Activated naive CD8-positive, alpha-beta T cell treated with anti-CD3 and anti-CD28 coated beads, Interleukin-2, amount 50 U/mL, for 16 hours (primary cell): ENCODE measurements at places on chromosomes 6 and 20.
A peak's percentile ranks its signal among the peaks of the same experiment; 100 is the strongest.

- no peak for DNase-seq
Observed at GRCh38 chr20:62961310-62961783, 8.8 kb downstream of the SLC17A9 start.

DNA sequence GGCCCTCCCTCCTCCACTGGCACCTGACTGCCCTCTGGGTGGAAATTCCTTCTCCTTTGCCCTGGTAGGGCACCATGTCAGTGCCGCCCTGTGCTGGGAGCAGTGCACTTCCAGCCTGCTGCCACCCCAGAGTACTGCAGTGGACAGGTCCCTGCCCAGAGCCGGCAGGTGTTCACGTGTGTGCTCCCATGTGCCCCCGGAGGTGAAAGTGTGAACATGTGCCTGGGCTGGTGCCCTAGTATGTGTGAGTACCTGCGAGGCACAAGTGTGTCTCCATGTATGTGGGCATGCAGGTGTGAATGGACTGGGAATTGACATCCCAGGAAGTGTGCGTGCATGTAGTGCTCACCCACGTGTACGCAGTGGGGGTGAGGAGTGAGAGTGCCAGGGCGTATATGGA, 29.4 kb downstream of the SDCBP2 start:
- no peak for DNase-seq

DNA sequence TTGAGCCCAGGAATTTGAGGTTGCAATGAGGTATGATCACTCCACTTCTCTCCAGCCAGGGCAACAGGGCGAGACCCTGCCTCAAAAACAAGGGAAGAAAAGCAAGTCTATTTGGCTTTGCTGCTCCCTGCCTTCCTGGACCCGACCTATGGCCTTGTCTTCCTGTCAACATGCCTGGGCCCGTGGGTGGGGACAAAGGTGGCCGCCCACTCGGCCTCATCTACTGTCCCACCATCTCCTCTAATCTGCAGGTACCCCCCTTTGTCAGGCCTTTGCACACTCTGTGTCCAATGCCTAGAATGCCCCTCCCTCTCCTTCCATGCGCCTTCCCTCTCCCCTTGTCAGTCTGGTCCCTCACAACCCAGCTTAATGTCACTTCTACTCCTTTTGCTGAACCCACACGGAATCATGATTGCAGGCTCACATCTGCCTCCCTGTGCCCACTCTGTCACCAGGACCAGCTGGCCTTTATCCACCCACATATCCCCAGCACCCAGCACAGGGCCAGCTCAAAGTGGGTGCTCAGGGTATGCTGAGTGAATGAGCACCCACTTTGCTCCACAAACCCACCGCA, 40.3 kb downstream of the MDFI start:
- DNase-seq: no peak

GRCh38 chr6:146381486-146381885, 162.1 kb upstream of the RAB32 start:
- no peak for DNase-seq

DNA sequence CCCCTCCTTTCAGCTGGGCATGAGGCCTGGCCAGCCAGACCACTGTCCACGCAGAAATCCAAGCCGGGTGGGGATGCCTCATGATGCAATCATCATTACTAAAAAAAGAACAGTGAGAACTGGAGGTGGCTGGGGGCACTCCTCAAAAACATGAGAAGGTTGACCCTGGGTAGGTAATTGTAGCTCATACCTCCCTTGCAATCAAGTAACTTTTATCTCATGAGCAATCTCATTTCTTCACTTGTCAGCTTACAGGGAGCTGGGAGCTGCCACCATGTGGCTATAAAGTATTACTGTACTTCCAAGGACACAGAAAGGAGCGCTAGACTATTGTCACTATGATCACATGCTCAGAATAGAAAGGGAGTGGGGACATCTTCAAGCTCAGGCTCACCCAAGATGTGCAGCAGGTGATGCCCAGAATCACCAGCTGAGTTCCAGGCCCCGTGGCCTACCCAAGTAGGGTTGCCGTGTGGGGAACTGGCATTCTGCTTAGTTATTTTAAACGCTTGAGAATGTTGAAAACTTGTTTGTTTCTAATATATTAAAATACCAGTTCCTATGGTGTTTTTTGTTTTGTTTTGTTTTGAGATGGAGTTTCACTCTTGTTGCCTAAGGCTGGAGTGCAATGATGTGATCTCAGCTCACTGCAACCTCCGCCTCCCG, 3.0 kb upstream of the CDH26 start:
- DNase-seq: no peak

GRCh38 chr20:7916648-7917047, 23.6 kb downstream of the HAO1 start:
- DNase-seq: no peak

- no peak for DNase-seq
Observed at GRCh38 chr6:25329982-25330381, 50.8 kb downstream of the CARMIL1 start.

DNA sequence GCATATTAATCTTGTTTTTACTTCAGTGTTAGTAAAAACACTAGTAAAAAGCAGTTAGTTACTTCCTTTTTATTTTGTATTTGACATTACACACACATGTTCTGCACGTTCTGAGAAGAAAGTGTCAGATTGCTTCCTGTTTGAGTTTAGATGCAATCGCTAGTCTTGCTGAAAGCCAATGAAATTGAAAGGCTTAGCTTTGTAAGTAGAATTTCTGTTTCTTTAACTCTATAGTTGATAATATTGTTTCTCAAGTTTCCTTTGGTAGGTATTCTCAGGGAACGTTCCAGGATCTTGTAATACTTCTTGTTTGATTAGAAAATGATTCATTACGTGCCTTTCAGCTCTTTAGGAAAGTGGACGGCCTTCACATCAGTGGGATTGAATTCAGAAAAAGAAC, 55.0 kb downstream of the CDKAL1 start:
- no peak for DNase-seq

GRCh38 chr20:31669876-31670275, 32.2 kb downstream of the COX4I2 start:
- no peak for DNase-seq

DNA sequence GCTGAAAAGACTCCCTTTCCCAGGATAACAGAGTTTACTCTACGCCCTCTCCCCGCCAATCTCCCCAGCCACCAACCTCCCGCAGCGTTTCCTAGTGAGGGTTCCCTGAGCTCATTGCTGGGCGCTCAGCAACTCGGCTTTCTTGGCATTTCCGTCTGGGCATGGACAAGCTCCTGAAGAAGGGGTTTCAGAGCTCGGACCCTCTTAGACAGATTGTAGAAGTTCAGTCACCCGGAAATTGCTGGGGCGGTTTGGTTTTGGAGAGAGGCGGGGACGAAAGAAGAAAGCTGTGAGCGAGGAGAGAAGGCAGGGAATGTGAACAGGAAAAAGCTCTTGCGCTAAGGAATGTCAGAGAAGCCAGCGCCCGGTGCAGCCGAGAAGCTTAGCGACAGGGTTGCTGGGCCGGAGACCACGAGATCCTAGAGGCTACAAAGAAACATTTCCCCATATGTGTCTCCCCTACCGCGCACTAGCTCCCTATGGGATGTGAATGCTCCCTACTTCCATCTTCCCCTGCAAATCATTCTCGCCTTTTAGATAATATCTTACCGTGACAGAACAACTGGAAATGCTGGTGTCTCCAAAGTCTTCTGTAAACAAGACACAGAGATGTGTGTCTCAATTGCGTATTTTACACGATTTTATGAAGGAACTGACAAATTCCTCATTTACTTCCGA, 15.8 kb downstream of the POM121L2 start:
- DNase-seq: no peak

GRCh38 chr20:40438161-40438830, 250.7 kb downstream of the MAFB start:
- DNase-seq: no peak

GRCh38 chr6:24968783-24969182, 33.0 kb upstream of the RIPOR2 start:
- no peak for DNase-seq

GRCh38 chr6:149438855-149439254, 38.8 kb downstream of the SUMO4 start:
- DNase-seq: no peak

DNA sequence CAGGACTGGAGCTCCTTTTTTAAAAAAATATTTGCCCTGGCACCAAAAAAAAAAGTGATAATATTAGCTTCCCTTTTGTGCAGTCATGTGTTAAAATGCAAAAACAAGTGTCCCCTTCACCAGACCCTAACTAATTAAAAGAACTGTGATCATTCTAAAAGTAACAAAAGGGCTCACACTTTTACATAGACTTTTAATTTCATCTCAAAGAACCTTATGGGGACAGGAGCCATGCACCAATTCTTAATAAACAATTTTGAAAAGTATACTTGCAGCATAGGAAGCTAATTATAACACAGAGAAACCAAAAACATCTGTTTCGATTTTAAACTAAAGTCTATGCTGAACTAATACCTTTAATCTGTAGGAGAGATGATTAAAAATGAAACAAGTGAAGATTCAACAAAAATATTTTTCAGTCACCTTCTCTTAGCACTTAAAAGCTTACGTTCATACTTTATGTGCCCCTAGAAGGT, 17.3 kb downstream of the STX7 start:
- DNase-seq: no peak

GRCh38 chr6:14781772-14782525, 463.9 kb upstream of the JARID2 start:
- DNase-seq: no peak

- no peak for DNase-seq
Observed at GRCh38 chr20:49432550-49432949, 49.9 kb downstream of the KCNB1 start.

DNA sequence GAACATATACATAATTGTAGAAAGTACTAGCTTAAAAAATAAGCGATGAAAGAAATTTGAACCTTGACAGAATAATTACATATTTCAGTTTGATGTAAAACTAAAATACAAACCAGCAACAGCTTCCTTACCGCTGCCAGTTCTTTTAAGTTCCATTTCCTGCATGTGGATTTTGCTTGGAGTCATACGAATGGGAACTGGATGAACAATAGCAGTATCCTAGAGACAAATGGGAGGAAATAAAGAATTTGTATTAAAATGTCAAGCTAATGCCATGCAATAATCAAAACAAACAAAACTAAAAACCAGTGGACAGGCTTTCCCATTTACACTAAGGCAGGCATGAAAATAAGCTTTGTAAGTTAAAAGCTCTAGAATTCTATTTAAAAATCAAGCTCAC, 67.1 kb downstream of the REPS1 start:
- DNase-seq: no peak

- DNase-seq: no peak
Observed at GRCh38 chr6:112296122-112296521, 41.8 kb upstream of the LAMA4 start.

DNA sequence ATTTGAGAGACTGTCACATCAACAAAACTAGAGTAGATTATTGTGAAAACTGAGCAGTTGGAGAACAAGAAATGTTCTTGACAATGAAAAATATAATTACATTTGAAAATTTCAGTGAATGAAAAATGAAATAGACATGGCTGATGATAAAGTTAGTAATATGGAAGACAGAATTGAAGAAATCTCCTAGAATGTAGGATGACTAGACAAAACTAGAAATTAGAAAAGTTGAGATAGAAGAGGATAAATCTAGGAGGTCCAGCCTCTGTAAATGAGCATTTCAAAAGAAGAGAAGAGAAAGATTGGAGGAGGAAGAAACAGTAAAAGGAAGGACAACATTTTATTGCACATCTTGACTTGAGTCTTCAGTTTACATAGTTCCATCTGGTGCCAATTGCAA, 178.7 kb downstream of the NFATC2 start:
- no peak for DNase-seq

- no peak for DNase-seq
Observed at GRCh38 chr6:967701-968100, 274.8 kb upstream of the EXOC2 start.

DNA sequence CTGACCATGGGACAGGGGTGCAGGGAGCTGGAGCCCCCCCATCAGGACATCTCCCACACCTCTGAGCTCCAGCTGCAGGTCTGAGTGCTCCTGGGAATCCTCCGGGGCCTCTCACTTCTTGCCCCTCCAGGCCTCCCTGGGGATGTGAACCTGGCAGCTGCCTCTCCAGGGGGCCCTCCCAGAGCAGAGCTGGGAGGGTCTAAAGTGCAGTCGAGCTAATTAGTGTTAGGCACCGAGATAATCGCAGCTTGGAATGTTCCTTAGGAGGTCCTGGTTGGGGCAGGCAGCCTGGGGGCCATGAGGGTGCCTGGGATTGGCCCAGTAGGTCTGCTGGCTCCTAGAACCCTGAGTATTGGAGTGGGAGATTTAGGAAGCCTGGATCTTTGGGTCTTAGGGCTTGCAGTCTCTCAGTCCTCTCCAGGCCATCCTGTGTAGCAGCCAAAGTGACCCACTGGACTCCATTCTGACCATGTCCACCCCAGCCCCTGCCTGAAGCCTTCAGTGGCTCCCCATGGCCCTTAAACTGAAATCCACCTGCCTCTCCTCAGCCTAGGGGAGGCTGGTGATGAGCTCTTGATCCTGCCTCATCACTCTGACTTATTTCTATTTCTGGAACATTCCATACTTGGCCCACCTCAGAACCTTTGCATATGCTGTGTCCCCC, 26.0 kb downstream of the CEBPB start:
- no peak for DNase-seq

- no peak for DNase-seq
Observed at GRCh38 chr6:45997875-45998506, 17.7 kb downstream of the CLIC5 start.

DNA sequence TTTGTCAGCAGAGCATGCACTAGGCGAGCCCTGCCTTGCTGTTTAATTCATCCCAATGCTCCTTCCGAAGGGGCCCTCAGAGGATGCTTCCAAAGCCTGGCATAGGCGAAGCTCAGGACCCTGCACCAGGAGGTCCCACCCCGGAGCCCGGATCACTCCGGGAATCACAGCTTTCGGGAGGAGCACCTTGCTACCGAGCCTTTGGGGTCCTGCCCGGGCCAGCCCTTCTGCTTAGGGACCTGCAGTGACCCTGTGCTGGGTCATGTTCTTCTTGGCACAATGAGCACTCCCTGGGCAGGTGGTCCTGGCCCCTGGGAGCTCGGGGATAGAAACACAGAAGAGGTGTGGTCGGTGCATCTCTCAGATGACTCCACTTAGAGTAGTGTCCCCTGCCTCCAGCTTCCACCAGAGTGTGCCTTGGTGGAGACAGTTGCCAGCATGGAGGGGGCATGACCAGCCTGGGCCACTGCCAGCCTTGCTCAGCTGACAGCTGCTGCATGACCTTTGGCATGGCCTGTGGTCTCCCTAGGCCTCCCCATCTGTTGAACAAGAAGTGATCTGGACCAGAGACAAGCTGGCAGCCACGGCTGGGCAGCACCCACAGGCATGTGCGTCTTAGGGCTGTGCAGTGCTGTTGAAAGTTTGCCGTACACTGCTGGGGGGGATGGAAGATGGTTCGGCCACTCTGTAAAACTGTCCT, 44.7 kb upstream of the SLCO4A1 start:
- no peak for DNase-seq

- DNase-seq: peak; percentile 26
Observed at GRCh38 chr6:112180095-112180820, 74.1 kb downstream of the LAMA4 start.

- no peak for DNase-seq
Observed at GRCh38 chr6:83883240-83883639, 23.8 kb downstream of the CYB5R4 start.

GRCh38 chr6:75602246-75603105, 796 bp downstream of the SENP6 start:
- DNase-seq: peak; percentile 30
